ENCODE measurements at places on chromosomes 7 and 10.
A peak's percentile ranks its signal among the peaks of the same experiment; 100 is the strongest.

- no peak for DNase-seq
These were observed 34.1 kb downstream of the SEM1 start for GRCh38 chr7:96675548-96675947.

GRCh38 chr7:137836541-137836940 lies 10.2 kb downstream of the DGKI start:
- no peak for DNase-seq

GRCh38 chr10:118918587-118918986 lies 110.9 kb upstream of the NANOS1 start:
- no peak for DNase-seq

DNA sequence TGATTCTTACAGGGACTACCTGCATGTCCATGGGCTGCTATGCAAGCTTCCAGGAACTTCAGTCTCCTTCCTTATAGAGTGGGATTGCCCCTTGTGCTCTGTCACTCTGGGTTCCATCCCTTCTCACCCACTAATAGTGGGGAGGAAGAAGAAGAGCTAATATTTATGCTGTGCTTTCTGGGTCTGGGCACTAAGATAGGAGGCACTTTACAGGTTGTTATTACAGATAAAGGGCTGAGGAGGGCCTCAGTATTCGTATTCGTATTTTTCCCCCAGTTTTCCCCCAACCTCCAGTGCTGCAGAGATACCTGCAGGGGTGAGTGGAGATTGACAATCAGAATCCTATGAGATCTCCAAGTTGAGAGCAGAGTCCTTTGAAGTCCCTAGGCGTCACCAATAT lies 14.2 kb downstream of the HK1 start:
- no peak for DNase-seq

- DNase-seq, result no peak
These were observed 32.0 kb upstream of the CFAP46 start for GRCh38 chr10:132974249-132974796.

DNA sequence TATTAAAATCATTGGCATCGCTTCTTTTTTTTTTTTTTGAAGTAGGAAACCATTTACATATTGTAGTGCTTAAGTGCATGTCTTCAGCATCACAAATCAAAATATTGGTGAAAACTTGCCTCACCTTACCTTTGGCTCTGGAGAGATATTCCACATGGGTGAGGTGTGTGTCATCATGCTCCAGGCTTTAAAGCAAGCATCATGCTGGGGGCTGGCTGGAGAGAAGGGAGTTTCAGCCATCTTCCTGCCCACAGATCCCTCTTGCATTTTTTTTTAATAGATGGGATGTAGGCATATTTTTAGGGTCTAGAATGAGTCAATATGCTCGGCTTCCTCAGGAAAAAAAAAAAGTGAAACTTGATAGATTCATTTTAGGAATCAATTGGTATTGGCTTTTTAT lies 2.3 kb upstream of the INSYN2A start:
- no peak for DNase-seq

DNA sequence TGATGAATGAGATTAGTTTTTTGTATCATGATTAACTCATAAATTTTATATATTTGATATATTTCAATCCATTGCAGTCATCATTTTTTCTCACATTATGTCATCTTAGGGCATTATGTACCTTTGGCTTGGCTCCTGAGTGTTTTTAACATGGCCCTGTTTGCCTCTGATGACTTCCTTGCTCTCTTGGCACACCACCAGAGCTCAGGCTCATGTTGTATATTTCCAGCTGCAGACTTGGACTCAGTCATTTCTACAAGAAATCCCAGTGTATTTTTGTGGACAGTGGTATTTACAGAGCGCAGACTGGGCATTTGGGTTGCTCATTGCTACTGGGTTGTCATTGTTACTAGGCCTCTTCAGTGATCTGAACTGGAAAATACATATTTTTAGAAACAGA lies 188.5 kb downstream of the ADRA2A start:
- DNase-seq, result no peak

GRCh38 chr7:135980012-135980551 lies 2.9 kb upstream of the MTPN start:
- DNase-seq, result no peak

- peak; percentile 5 for DNase-seq
These were observed at the start of gene SEMA3E for GRCh38 chr7:83648464-83649241. TSS of gene SEMA3E (minus strand) at chr7:83649139.

- no peak for DNase-seq
These were observed 86.2 kb downstream of the EBF3 start for GRCh38 chr10:129877773-129878371.

DNA sequence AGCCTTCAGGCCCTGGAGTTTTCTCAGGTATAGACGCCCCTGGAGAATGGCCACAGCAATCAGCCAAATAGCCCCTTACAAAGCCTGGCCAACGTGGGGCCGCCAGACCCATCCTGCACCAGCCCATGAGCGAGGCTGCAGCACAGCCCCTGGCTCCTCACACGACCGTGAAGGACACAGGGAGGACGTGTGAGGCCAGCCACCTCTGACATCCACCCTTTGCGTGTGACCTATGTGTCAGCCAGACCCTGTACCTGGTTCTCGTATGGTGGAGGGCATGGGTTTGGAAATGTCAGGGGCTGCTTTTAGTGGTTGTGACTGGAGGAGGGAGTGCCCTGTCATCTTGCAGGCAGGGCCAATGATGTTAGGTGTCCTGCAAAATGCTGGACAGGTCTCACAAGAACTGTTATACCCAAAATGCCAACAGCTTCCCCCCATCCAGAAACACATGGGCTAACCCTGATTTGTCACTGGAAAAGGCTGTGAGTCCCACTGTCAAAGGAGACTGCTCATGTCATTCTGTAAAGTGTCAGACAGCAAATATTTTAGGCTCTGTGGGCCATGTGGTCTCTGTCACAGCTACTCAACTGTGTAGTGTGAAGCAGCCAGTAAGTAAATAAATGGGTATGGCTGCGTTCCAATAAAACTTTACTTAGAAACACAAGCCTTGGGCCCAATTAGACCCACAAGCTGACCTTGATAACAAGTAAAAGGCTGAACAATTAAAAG lies 30.0 kb downstream of the NOD1 start:
- no peak for DNase-seq

GRCh38 chr10:111879969-111880368 lies 303.6 kb downstream of the GPAM start:
- DNase-seq, result no peak
